ENCODE measurements at places on chromosomes 4 and X. TPM values are rescaled to one million over a fixed set of nuclear protein-coding genes. Genes with fewer than 3 reads are reported as not detected.

DNA sequence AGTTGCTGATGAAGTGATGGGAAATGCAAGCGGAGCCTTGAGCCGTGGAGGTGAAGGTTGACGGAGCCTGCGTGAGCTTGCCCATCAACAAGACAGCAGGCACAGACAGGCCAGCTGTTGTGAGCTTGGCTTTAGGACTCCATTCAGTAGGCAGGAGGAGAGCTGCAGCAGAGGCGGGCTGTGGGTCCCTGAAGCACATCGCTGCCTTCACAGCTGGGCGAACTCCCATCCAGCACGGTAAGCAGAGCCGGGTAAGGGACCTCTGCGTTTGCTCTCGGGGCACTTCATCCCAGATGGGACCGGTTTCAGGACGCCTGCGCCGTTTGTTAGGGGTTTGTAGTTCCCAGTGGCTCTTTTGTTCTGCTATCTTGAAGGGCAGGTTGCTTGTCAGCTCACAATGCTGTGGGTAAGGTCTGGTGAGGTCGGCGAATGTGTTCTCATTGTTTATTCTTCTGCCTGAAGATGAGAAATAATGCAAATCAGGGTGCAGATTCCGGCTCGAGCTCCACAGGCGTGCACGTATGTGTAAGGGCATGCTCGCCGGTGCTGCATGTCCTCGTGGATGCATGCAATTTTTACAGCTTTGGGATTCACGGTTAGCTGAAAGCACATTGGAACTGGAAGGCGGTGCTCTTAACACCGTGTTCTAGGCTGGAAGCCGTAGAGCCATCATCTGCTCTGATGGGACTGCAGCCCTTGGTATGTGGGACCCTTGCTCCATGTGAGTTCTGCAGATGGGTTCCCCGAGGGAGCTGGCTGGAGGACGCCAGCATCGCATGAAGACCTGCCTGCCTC, 54.6 kb upstream of the CLDN34 start:
- H3K27ac ChIP-seq: peak overlapping the region; percentile 12
- H3K36me3 ChIP-seq: peaks cover 14% of the 10 kb centered on the region
- H3K4me3 ChIP-seq: peak overlapping the region; percentile 25
- H3K4me1 ChIP-seq: peaks cover 13% of the 10 kb centered on the region
- DNase-seq: peak; percentile 62

XKRX gene
- total RNA-seq: 0.44 TPM

GRCh38 chr4:158159718-158160094, 13.1 kb downstream of the GASK1B start:
- no peaks in the 10 kb centered on the region for H3K4me1 ChIP-seq
- H3K4me3 ChIP-seq: no peak overlapping the region
- no peaks in the 10 kb centered on the region for H3K36me3 ChIP-seq
- H3K27ac ChIP-seq: no peak overlapping the region

DNA sequence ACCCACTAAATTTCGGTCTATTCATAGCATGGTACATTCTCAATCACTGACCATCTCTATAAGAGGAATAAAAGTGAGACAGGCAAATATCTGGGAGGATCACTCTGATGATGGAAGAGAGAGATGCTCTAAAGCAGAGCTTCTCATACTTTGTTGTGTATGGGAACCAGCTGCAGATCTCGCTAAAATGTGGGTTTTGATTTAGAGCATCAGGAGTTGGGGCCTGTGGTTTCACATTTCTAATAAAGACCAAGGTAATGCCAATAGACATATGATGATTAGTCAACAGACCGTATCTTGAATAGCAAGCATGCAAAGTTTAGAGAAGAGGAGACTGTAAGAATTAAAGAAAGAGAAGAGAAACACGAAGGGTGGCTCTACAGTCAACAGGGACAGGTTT, 107.4 kb upstream of the FTHL17 start:
- H3K4me1 ChIP-seq: no peaks in the 10 kb centered on the region
- no peak overlapping the region for H3K4me3 ChIP-seq
- peaks cover 24% of the 10 kb centered on the region for H3K36me3 ChIP-seq
- H3K27ac ChIP-seq: no peak overlapping the region

DNA sequence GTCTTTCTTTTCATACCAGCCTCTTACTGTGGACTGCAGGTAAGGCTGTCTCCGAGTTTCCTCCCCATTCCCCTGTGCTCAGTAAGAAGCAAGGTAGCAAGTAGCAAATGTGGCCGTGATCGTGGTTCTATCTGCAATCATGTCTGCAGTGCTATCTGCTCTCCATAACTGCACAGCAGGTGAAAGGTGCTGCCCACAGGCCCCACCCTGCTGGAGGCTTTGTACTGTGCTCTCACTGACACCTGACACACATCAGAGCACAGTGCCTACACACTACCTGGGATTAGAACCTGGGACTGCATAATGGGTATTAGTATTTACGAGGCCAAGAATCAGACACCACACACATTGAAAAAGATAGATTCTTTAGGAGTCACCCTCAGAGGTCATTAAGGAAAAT, 15.3 kb downstream of the PGRMC1 start:
- H3K4me3 ChIP-seq: no peak overlapping the region
- no peak overlapping the region for H3K27ac ChIP-seq
- no peaks in the 10 kb centered on the region for H3K36me3 ChIP-seq
- no peaks in the 10 kb centered on the region for H3K4me1 ChIP-seq
- DNase-seq: no peak

GRCh38 chr4:48322063-48322462, 19.3 kb upstream of the SLAIN2 start:
- H3K27ac ChIP-seq: no peak overlapping the region
- no peaks in the 10 kb centered on the region for H3K27me3 ChIP-seq
- no peak overlapping the region for H3K4me3 ChIP-seq
- H3K4me1 ChIP-seq: no peaks in the 10 kb centered on the region
- DNase-seq: no peak
- H3K36me3 ChIP-seq: no peaks in the 10 kb centered on the region

DNA sequence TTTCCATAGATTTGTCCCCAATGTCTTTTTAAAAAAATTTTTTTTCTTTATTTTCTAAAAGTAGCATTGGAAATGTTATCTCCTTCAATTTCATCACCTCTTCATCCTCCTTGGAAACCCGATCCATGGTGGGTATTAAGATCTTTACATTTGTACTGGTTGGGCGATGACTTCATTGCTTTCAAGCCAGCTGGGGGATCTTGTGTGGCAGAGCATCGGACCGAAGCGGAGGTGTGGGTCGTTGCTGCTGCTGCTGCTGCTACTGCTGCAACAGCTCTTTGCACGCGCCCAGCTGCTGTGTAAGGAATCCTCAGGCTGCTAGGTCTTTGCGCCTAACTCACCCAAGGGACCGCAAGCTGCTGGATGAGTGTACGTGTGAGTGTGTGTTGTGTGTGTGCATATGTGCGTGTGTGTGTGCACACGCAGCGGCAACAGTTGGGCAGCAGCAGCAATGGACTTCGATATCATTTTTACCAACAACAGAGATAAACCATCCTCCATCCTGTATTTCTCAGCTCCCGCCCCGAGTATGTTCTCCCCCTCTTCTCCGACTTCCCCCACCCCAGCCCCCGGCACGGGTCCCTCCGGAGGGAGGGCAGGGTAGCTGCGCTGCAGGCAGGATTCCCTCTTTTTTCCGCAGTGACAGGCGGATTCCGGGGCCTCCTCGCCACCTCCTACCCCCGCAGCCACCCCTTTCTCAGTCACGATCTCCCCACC, 768 bp upstream of the CDKL5 start:
- no peak overlapping the region for H3K27ac ChIP-seq
- no peaks in the 10 kb centered on the region for H3K4me1 ChIP-seq
- DNase-seq: peak; percentile 44

DNA sequence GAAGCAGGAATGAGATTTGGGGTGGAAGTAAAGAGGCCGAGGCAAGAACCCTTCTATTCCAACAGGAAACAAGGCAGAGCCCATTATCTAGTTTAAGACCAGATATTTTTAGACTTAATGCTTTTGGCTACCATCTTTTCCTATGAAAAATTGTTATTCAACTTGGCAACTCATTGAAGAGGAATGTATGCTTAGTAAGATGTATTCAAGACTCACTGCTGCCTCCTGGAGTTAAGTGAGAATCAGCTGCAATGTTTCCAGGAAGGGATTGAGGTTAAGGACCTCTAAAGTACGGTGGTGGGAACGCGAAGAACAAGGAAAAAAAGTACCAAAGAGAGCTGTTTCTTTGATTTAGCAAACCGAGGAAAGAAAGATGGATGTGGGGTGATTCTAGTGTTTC, 89.1 kb downstream of the RAPGEF2 start:
- no peak overlapping the region for H3K27ac ChIP-seq
- peak; percentile 45 for DNase-seq
- H3K4me1 ChIP-seq: peaks cover 3% of the 10 kb centered on the region
- no peaks in the 10 kb centered on the region for H3K27me3 ChIP-seq
- no peaks in the 10 kb centered on the region for H3K36me3 ChIP-seq

TEX11 gene
- total RNA-seq: 0.24 TPM

HERC3 gene
- total RNA-seq: 3.1 TPM

IL9R gene
- 0.72 TPM for total RNA-seq

- no peaks in the 10 kb centered on the region for H3K27me3 ChIP-seq
- no peak overlapping the region for H3K4me3 ChIP-seq
- no peak overlapping the region for H3K27ac ChIP-seq
- H3K4me1 ChIP-seq: peaks cover 3% of the 10 kb centered on the region
- DNase-seq: no peak
These were observed 173.8 kb upstream of the SCML1 start for GRCh38 chrX:17563515-17563914.

GRCh38 chrX:81168391-81168790, 33.3 kb downstream of the HMGN5 start:
- H3K27me3 ChIP-seq: no peaks in the 10 kb centered on the region
- H3K4me3 ChIP-seq: no peak overlapping the region
- DNase-seq: no peak
- no peaks in the 10 kb centered on the region for H3K4me1 ChIP-seq
- H3K27ac ChIP-seq: no peak overlapping the region
- no peaks in the 10 kb centered on the region for H3K36me3 ChIP-seq

WNK3 gene
- 22.8 TPM for total RNA-seq

UGT2B10 gene
- not detected for total RNA-seq

- H3K4me1 ChIP-seq: no peaks in the 10 kb centered on the region
- DNase-seq: no peak
- H3K36me3 ChIP-seq: no peaks in the 10 kb centered on the region
- H3K4me3 ChIP-seq: no peak overlapping the region
These were observed 139.7 kb downstream of the PRSS12 start for GRCh38 chr4:118213101-118213500.

GRCh38 chrX:123175366-123176122, 8.5 kb upstream of the GRIA3 start:
- DNase-seq: no peak
- H3K4me3 ChIP-seq: no peak overlapping the region
- no peak overlapping the region for H3K27ac ChIP-seq
- no peaks in the 10 kb centered on the region for H3K36me3 ChIP-seq
- H3K27me3 ChIP-seq: no peaks in the 10 kb centered on the region
- no peaks in the 10 kb centered on the region for H3K4me1 ChIP-seq

GRCh38 chr4:123984886-123985285, 588.3 kb downstream of the SPRY1 start:
- no peak for DNase-seq
- no peak overlapping the region for H3K4me3 ChIP-seq
- peaks cover 21% of the 10 kb centered on the region for H3K36me3 ChIP-seq
- no peaks in the 10 kb centered on the region for H3K27me3 ChIP-seq
- no peak overlapping the region for H3K27ac ChIP-seq

DNA sequence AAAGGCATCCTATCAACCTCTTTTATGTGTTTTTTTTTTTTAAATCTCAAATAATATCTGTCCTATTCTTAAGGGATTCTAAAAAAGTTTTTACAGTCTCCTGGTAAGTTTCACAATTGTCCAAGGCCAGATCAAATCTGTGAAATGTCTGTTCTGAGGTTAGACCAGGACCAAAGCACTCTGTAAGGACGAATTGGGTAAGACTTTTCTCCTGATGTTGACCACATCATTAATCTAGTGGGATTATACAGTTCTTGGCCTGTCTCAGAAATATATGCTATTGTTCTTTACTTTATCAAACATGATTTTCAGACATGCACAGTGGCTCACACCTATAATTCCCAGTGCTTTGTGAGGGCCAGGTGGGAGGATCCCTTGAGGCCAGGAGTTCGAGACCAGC, 45.8 kb upstream of the TMEM131L start:
- no peaks in the 10 kb centered on the region for H3K27me3 ChIP-seq
- no peak overlapping the region for H3K4me3 ChIP-seq
- no peaks in the 10 kb centered on the region for H3K4me1 ChIP-seq
- no peaks in the 10 kb centered on the region for H3K36me3 ChIP-seq

DNA sequence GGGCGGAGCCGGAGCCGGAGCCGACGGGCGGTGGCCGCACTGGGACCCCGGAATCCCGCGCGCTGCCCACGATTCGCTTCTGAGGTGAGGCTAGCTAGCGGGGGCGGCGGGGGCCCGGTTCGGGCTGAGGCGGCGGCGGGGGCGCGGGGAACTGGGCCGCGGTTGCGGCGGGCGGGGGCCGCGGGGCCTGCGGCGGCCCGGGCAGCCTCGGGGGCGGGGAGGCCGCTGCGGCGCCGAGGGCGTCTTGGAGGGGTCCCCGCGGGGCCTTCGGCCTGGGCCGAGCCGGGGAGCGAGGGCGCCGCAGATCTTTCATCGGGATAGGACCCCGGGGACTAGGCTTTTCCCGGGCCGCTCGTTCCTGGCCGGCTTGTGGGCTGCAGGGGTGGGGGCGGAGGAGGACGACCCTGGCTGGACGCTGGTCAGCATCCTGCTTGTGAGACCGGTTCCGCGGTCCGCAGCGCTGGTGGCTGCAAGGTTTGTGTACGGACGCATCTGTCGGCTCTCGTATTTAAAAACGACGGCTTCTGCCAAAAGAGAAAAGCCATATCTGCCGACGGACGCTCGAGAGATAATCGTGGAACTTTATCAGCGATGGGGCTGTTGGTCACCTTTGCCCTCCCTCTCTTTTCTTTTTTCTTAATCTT, 419 bp downstream of the ADD1 start:
- H3K4me1 ChIP-seq: no peaks in the 10 kb centered on the region
- no peak overlapping the region for H3K27ac ChIP-seq
- DNase-seq: peak; percentile 43
- peak overlapping the region; percentile 89 for H3K4me3 ChIP-seq

- no peaks in the 10 kb centered on the region for H3K27me3 ChIP-seq
- H3K27ac ChIP-seq: no peak overlapping the region
- no peak for DNase-seq
These were observed 208.5 kb downstream of the PPP4R3C start for GRCh38 chrX:27254656-27255055.

GRCh38 chr4:139956507-139957017, 197.4 kb downstream of the MAML3 start:
- H3K27me3 ChIP-seq: no peaks in the 10 kb centered on the region
- no peaks in the 10 kb centered on the region for H3K4me1 ChIP-seq
- H3K27ac ChIP-seq: no peak overlapping the region
- no peak for DNase-seq
- H3K36me3 ChIP-seq: no peaks in the 10 kb centered on the region

GRCh38 chr4:115228851-115229250, 115.4 kb upstream of the NDST4 start:
- no peaks in the 10 kb centered on the region for H3K4me1 ChIP-seq
- no peak overlapping the region for H3K4me3 ChIP-seq
- peaks cover 4% of the 10 kb centered on the region for H3K36me3 ChIP-seq
- H3K27me3 ChIP-seq: no peaks in the 10 kb centered on the region
- DNase-seq: no peak
- no peak overlapping the region for H3K27ac ChIP-seq

Measured in H9 (cell line).